ENCODE measurements at places on chromosomes 5 and 9. TPM values are rescaled to one million over a fixed set of nuclear protein-coding genes. Genes with fewer than 3 reads are reported as not detected.
A peak's percentile ranks its signal among the peaks of the same experiment; 100 is the strongest.

DNA sequence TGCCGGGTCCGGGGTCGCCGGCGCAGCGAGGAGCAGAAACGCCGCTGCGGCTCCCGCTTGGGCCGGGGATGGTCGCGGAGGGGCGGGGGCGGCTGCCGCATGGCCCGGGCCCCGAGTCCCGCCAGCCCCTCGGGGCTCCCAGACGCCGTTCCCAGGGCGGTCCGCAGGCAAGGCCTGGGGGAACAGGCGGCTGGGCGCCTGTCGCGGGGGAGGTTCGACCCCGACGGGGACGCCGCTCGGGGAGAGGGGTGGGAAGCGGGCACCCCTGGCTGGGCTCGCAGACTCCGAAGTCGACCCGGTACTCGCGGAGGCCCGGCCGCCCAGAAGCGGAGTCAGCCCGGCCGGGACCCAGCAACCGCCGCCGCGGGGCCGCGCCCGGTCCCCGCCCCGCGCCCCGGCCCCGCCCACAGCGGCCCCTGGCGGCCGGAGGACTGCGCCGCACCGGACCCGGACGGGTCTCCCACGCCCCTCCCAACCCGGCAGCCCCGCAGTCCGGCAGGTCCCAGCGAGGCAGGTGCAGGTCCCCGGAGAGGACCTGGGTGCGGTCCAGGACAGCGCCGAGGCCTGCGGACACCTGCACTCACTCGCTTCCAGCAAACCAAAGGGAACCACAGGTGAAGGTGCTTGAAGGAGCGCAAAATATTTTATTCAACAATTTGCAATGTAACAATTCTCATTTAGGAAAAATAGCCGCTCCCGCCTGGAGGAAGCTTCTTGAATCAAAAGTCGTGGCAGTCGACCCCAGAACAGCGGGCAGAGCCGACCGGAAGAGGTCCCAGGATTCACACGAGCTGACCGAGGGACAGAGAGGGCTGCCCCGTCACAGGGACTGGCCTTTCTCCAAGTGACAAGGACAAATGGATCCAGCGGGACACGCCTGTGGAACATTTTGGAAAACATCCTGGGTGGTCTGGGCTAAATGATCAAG is at the start of gene INPP5E:
Gene INPP5E, minus strand, starts transcription at position 365 of the 928 bp plus-strand sequence. CDS start 426 bp downstream, outside the sequence.
- peak; percentile 79 for DNase-seq

DNA sequence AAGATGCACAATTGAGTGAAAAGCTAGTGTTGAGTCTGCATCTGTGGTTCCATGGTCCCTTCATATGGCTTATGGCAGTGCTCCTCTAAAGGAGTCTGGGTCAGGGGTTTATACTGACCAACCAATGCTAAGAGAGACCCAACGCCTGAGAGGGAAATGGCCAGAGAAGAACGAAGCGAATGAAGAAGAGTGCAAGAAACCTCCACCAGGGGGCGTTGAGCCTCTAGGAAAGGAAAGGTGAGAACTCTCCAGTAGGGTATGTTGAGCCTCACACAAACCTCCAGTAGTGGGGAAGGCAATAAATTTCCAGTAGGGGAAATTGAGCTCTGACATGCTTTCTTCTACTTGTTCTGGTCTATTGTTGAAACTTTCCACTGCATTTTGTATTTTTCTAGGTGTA is 470.6 kb downstream of the PRDM9 start:
- DNase-seq, result no peak

DNA sequence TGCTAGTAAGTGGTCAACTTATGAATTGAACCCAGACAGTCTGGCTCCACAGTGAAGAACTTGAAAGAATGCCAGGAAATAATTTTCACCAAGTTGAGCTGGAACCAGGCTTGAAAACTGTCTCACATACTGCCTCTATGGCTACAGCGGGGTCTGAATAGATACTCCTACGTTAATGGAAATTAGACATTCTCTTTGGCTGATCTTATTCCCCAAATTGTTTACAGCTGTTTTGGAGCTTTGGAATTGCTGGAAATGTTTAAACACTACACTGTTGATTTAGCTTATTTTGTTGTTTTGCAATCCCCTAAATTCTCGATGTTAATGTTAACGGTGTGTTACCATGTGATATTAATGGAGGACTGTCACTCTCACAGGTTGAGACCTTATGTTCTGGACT is 146.4 kb downstream of the FBXL7 start:
- no peak for DNase-seq

Gene BSPRY
- not detected for total RNA-seq
